ENCODE measurements at places on chromosomes 2 and 18. TPM values are rescaled to one million over a fixed set of nuclear protein-coding genes. Genes with fewer than 3 reads are reported as not detected.

EMILIN2 gene
- total RNA-seq: 21.4 TPM

MLPH gene
- not detected for total RNA-seq

CXCR1 gene
- total RNA-seq: 3.0 TPM

RGPD4 gene
- not detected for total RNA-seq

KIF5C gene
- 21.7 TPM for total RNA-seq

GPR75 gene
- 1.7 TPM for total RNA-seq

RTP5 gene
- total RNA-seq: not detected

IL1B gene
- total RNA-seq: not detected

NIF3L1 gene
- total RNA-seq: 30.1 TPM

CCBE1 gene
- total RNA-seq: not detected

CRYBA2 gene
- not detected for total RNA-seq

DNA sequence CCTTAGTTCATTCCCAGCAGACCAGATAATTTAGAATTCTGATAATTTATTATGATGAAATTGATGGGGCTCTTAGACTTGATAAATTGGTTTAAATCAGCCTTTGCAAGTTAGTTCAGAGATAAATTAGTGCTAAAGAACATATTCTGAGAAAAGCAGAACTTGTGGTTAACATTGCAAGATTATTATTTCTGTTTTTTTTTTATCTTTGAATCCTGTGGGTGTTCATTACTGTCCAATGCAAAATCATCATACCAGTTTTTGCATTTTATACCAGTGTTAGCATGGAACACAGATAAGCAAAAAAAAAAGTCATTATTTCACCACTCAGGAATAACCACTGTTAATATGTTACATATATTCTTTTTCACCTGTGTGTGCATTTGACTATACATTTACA lies 9.1 kb downstream of the SEPTIN2 start:
- no peak overlapping the region for H3K27ac ChIP-seq
- DNase-seq: no peak
- H3K27me3 ChIP-seq: no peaks in the 10 kb centered on the region
- H3K4me1 ChIP-seq: peaks cover 44% of the 10 kb centered on the region
- H3K4me3 ChIP-seq: no peak overlapping the region

DNA sequence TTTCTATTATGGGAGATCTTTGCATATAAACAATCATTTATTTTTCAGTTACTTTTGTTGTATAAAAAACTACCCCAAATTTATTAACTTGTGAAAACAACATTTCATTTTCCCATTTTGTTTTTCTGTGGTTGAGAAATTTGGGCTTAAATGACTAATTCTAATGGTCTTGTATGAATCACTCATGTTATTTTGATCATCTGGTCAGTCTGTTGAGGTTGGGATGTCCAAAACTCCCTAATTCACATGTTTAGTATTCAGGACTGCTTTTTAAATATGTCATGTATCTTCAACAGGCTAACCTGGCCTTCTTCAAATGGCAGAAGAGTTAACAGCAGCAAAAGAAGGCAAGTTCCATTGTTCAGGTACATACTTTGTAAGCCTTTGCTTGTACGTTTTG lies 788.1 kb downstream of the TRIB2 start:
- H3K4me3 ChIP-seq: no peak overlapping the region
- no peak overlapping the region for H3K27ac ChIP-seq
- H3K4me1 ChIP-seq: no peaks in the 10 kb centered on the region
- H3K36me3 ChIP-seq: no peaks in the 10 kb centered on the region
- no peaks in the 10 kb centered on the region for H3K27me3 ChIP-seq
- no peak for DNase-seq

- no peaks in the 10 kb centered on the region for H3K36me3 ChIP-seq
- H3K4me1 ChIP-seq: peaks cover 6% of the 10 kb centered on the region
- DNase-seq: no peak
- no peak overlapping the region for H3K4me3 ChIP-seq
- no peak overlapping the region for H3K27ac ChIP-seq
- peaks cover 2% of the 10 kb centered on the region for H3K27me3 ChIP-seq
Measured at GRCh38 chr2:208031608-208032019, 6.3 kb upstream of the PLEKHM3 start.

DNA sequence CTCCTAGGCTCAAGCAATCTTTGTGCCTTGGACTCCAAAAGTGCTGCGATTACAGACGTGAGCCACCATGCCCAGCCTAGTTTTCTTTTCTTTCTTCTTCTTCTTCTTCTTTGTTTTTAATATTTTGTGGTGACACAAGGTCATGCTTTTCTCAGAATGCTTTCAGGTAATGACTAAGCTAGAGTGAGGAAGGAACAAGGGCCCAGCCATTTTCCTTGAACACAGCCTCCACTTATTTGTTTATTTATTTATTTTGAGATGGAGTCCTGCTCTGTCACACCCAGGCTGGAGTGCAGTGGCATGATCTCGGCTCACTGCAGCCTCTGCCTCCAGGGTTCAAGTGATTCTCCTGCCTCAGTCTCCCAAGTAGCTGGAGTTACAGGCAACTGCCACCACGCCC lies 74.3 kb upstream of the ST3GAL5 start:
- peaks cover 4% of the 10 kb centered on the region for H3K27me3 ChIP-seq
- peak overlapping the region; percentile 71 for H3K27ac ChIP-seq
- DNase-seq: no peak

DNA sequence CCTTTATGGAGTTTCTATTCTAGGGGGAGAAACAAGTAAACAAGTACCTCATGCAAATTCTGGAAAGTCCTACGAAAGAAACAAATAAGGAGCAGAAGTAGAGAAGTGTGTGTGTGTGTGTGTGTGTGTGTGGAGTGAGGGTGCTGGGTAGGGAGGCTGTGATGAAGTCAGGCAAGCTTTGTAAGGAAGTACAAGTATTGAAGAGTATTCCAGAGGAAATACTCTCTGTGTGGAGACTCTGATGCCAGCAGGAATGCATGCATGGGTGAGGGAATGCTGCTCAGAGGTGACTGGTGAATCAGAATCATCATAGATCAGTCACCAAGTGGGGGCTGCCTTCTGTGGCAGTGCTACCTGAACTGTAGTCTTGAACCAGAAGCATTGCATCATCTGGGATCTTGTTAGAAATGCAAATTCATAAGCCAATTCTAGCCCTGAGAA lies 34.5 kb downstream of the SLC4A3 start:
- no peak for DNase-seq
- H3K4me1 ChIP-seq: no peaks in the 10 kb centered on the region
- no peak overlapping the region for H3K4me3 ChIP-seq
- peaks cover 18% of the 10 kb centered on the region for H3K27me3 ChIP-seq

- H3K27me3 ChIP-seq: no peaks in the 10 kb centered on the region
- no peaks in the 10 kb centered on the region for H3K4me1 ChIP-seq
- DNase-seq: no peak
- H3K27ac ChIP-seq: no peak overlapping the region
- H3K36me3 ChIP-seq: no peaks in the 10 kb centered on the region
- H3K4me3 ChIP-seq: no peak overlapping the region
Measured at GRCh38 chr2:185979546-185980071, 241.0 kb downstream of the FSIP2 start.

DNA sequence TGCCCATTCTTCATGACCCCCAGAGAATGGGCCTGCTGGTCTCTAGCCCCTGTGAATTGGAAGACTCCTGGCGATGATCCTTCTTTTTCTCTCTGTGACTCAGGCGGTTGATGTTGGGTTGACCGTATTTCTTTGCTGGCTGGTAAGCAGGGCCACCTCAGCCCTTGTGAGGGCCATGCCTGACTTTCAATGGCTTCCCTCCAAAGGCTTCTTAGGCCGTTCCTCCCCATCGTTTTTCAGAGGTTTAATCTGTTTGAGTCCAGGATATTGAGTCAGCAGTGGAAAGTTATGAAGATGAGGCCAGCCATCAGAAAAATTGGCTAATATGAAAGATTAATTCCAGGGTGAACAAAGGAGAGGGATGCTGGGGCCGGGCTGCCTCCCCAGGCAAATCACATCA lies 13.6 kb downstream of the HPCAL1 start:
- no peak overlapping the region for H3K27ac ChIP-seq
- no peak overlapping the region for H3K4me3 ChIP-seq
- peaks cover 11% of the 10 kb centered on the region for H3K4me1 ChIP-seq
- DNase-seq: no peak
- H3K27me3 ChIP-seq: no peaks in the 10 kb centered on the region

DNA sequence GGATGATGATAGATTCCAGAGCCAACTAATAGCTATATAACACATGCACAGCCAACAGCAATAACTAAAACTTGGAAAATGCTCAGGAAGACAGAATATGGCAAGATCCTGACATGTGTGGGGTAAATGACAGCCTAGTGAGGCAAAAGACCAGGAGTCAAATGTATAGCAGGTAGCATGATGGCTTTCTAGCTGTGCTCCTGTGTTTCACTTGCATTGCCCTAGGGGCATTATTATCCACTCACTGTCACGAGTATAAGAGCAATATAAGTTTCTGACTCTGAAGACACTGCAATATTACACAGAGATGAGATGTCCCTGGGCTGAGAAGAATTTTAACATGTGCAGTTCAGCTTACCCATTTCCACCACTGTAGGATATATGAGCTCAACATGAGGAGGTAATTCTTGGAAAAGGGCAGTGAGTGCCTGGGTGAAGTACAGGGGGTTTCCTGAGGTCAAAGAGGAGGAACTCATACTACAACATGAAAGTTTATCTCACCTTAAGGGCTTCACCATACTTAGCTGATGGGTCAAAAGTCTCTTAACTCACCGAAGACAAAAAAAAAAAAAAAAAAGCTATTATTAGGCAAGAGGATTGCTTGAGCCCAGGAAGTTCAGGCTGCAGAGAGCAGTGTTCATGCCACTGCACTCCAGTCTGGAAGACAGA lies 1385.6 kb upstream of the SLC39A10 start:
- no peaks in the 10 kb centered on the region for H3K36me3 ChIP-seq
- H3K27ac ChIP-seq: no peak overlapping the region
- H3K27me3 ChIP-seq: no peaks in the 10 kb centered on the region
- no peak for DNase-seq

DNA sequence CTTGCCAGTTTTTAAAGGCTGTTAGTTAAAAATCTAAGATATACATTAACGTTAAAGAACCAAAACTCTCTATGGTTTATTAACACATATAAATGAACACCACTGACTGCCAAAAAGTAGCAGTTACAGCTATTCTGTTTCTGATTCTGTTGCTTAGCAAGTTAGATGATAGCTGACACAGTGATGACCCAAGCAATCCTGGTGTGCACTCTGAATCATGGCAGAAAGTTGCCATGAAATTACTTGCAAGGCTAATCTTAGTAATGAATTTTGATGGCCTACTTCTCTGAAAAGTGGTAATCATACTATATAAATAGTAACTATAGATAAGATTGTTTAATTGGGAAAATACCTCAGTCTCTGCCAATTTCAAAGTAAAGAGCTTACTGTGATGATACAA lies 57.7 kb downstream of the ROCK2 start:
- no peaks in the 10 kb centered on the region for H3K27me3 ChIP-seq
- H3K27ac ChIP-seq: no peak overlapping the region
- H3K36me3 ChIP-seq: peaks cover 34% of the 10 kb centered on the region

- H3K27me3 ChIP-seq: peaks cover 7% of the 10 kb centered on the region
- H3K4me3 ChIP-seq: no peak overlapping the region
- H3K4me1 ChIP-seq: no peaks in the 10 kb centered on the region
Measured at GRCh38 chr2:165725421-165725820, 68.6 kb downstream of the GALNT3 start.

DNA sequence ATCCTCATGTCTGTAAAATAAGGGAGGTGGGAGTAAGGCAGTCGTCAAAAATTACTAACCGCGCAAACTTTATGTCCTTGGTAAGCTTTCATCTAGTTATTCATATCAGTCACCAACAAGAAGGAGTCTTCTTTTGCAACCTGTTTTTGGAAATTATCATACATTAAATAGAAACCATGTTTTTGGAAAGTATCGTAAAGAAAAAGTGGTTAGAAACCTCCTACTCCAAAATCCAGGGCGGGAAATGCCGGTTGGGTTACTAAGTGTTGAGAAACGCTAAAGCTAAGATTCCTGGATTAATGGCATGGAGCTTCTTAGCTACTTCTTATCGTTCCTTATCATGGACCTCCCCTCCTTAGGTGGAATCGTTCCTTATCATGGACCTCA lies 778 bp downstream of the BBS5 start:
- no peaks in the 10 kb centered on the region for H3K27me3 ChIP-seq
- H3K36me3 ChIP-seq: no peaks in the 10 kb centered on the region
- peak overlapping the region; percentile 84 for H3K4me3 ChIP-seq
- no peak overlapping the region for H3K27ac ChIP-seq

DNA sequence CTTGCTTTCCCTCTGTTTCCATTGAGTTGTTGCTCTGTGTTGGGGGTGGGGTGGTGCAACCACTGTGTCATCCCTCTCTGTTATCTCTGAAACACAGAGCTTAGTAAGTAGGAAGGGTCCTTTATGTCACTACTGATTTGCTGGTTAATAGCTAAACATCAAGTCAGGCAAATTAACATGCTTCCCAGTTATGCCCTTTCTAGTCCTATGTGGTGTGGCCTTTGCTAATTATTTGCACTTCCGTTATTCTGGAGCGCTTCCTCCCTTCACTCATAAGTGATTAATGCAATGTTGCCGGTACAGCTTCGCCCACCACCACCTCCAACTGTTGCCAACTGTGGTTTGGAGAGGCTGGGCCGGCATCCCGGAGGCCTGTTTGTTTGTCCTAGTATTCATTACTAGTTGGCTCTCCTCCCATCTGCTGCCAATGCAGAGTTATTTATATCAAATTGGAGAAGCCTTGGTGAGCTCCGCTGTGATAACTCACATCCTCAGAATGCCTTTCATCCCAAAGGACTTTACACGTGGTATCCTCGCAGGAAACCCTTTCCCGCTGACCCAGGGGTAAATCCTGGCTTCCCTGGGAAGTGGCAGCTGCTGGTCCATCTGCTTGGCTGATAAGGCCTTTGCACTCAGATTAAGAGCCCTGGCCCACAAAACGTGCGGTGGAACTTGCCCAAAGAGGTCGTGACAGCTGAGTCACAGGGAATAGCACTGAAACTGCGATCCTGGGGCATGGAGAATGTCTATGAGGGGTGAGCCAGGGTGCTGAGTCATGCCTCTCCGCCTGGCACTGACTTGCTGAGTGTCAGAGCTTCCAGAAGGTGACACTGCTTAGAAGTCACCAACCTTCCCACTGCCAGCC lies 72.0 kb upstream of the ZCCHC2 start:
- no peaks in the 10 kb centered on the region for H3K36me3 ChIP-seq
- peaks cover 19% of the 10 kb centered on the region for H3K4me1 ChIP-seq
- H3K27ac ChIP-seq: no peak overlapping the region
- no peak overlapping the region for H3K4me3 ChIP-seq
- no peak for DNase-seq

DNA sequence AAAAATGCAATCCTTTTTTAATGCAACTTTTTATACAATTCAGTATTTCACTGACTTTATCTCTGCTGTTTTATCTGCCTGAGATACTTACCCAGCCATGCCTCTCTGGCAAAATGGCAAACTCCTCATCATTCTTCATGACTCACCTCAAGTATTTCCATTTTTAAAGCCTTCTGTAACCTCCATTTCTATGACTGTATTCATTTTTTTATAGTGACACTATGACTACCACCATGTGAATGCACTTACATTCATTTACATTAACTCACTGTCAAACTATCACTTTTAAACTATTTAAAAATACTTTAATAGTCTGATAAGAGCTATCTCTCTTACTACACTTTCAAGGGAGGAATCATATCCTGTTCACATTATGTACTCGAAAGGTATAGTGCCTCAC lies 99.4 kb upstream of the SCN7A start:
- no peaks in the 10 kb centered on the region for H3K36me3 ChIP-seq
- H3K4me1 ChIP-seq: no peaks in the 10 kb centered on the region
- H3K27ac ChIP-seq: no peak overlapping the region

All from activated CD4-positive, alpha-beta memory T cell treated with anti-CD3 and anti-CD28 coated beads, Interleukin-2, amount 10 ng/mL, durations not matched to agents 7 days and 5 days (primary cell).